Endothelial cell of umbilical vein (primary cell): ENCODE measurements at places on chromosomes 2 and 18. TPM values are rescaled to one million over a fixed set of nuclear protein-coding genes. Genes with fewer than 3 reads are reported as not detected.

Gene ABCG5
- total RNA-seq: not detected in 2 replicates

Gene FOXD4L1
- total RNA-seq: 0.18 TPM in 1 of 2 replicates, not detected in the other

Gene DLGAP1
- 0.81 TPM in 1 of 2 replicates, not detected in the other for total RNA-seq

Gene ATOH8
- total RNA-seq: 12.7 and 12.8 TPM in 2 replicates

Gene CACNB4
- total RNA-seq: 0.30 and 0.58 TPM in 2 replicates

Gene SERPINB12
- total RNA-seq: not detected in 2 replicates

DNA sequence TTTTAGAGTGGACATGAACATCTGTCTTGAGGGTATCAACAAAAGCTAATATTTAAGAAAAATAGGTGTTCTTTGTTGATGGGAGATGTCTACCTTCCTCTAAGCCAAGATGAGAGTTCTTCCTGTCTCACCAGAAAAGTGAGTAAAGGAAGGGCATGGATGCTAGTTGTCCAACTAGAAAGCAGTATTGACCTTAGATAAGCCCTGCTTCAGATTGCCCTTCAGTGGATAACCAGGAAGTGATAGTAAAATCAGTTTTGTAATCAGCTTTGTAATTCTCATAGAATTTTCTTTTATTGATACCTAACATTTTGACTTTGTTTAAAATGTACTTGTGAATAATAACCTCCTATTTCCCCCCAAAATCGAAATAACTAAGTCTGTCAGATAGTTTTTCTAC lies 134.7 kb downstream of the ZNF407 start:
- DNase-seq: no peak

DNA sequence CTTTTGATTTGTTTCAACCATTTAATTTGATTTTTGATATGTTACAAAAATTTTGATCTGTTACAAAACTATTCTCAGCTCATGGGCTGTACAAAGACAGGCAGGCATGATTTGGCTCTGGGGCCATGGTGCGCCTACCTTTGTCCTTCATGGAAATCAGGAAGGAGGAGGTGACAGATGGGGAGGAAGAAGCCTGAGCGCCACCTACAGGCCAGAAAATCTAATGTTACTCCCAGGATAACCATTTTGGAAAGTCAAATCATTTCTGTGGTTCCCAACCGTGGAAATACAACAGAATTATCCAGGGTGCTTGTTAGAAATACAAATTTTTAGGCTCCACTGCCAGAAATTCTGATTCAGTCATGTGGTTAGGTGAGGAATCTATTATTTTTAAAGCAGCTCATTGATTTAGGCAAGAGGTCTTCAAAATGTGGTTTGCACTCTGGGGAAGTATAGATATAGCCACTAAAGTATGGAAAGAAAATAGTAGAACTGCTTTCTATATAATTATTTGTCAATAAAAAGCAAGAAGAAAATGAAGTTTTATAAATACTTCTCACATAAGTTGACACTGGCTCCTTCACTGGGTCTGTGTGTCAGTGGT lies 93.9 kb downstream of the EVA1A start:
- peak; percentile 18 for DNase-seq

DNA sequence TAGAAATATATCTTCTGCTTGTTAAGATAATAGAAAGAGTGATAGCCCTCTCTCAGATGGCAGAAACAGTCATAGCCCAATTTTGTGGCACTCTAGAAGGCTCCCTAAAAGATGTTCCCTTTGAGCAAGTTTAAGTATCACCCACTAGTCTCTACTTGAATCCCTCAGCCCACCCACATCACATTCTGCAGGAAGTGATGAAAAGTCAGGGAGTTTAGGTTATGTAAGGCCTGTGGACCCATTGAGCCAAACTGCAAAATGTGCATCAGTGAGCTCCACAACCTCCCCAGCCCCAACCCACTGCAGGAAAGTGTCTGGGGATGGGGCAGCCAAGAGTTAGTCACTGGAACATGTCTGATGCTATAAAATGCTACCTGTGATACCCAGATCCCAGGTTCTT lies 25.6 kb downstream of the ANKRD44 start:
- DNase-seq: no peak

DNA sequence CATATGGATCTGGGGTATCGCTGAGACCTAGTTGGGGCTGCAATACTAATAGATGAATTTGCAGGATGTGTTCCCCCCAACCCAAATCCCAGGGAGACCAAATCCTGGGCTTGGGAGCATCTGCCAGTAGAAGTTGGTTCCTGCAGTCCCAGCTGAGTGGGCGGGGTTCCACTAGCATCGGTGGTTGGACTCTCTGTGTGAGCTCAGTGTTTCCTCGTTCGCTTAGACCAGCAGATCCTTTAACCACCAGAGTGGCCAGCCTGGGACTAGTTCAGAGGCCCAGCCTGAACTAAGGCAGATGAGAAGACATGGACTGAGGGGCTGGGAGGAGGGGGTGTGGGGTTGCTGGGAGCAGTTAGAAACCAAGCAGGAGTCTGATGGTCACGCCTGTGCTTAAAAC lies 40.7 kb downstream of the PCARE start:
- no peak for DNase-seq

GRCh38 chr2:123640685-123641335 lies 384.3 kb upstream of the CNTNAP5 start:
- DNase-seq: no peak

GRCh38 chr18:72700961-72701710 lies 157.0 kb upstream of the CBLN2 start:
- DNase-seq: no peak

- DNase-seq: no peak
Observed at GRCh38 chr2:239605976-239606375, 205.2 kb upstream of the HDAC4 start.

- DNase-seq: no peak
Observed at GRCh38 chr2:109349503-109350465, 220.8 kb downstream of the SH3RF3 start.

DNA sequence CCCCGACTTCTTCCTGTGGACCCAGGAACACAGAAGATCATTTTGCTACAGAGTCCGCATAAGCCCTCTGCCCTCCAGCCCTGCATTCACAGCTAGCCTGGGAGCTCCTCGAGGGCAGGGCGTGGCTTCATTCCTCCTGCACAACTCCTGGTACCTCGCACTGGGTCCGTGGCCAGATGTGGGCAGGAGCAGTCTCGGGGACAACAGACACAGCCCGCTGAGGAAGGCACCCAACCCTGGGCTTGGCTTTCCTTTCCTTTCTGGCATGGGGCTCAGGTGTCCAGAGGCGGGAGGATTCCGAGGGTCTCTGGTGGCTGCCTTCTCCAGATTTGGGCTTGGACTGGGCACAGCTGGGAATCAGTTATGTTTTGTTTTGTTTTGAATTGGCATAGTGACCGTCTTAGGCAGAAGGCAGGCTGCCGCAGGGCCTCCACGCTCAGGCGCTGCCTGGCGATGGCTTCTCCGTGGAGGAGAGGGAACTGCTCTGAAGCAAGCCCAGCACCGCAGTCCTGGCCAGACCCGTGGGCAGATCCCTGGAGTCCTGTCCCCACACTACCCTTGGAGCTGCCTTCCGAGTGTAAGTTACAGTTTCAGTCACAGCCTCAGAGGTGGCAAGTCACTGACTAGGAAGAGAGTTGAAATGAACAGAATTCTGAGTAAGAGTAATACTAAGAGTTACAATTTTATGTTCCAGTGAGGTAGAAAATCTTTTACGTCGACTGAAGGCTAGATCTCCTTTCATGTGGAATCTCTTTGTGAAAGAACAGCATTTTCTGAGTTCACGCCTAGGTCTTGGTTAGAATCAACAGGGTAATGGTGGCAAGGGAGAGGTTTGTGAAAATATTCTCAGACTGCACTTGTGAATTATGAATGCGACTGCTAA lies 47.9 kb downstream of the LDLRAD4 start:
- DNase-seq: no peak

DNA sequence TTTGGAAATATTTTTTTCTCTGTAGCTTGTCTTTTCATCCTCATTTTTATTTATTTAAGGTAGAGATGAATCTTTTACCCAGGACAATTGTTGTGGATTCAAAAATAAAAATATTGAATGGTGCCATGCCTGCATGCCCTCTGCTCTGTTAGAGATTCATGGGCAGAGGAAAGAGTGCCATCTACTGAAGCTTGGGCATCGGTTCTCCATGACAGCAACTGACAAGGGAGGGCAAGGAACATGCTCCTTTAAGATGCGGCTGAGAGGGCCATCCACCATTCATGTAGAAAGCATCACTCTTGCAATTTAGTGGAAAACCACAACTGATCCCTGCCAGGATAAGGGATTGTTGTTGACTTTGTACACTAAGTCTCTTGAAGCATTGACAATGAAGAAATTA lies 79.9 kb downstream of the PARD3B start:
- peak; percentile 22 for DNase-seq
